NCI-H460 (cell line): ENCODE measurements at places on chromosomes 16 and 17. TPM values are rescaled to one million over a fixed set of nuclear protein-coding genes. Genes with fewer than 3 reads are reported as not detected.

DNA sequence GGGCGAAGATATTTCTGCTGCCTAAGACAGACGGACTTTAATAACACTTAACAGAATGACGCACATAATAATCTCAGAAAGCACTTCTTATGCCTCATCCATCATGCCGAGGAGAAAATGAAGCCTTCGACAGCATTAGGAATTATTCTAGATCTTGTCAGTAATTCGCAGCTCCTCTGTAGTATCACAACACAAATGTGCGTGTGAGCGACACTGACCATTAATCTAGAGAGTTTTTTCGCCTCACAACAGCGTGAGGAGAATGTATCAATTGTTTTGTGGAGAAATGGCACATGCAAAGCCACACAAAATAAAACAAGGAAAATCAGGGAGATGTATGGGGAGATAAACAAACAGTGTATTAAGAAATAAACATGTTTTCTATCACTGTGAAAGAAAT lies 410.2 kb upstream of the PSMD7 start:
- DNase-seq, result no peak

Gene CES3
- total RNA-seq, result 0.42 and 0.55 TPM in 2 replicates

DNA sequence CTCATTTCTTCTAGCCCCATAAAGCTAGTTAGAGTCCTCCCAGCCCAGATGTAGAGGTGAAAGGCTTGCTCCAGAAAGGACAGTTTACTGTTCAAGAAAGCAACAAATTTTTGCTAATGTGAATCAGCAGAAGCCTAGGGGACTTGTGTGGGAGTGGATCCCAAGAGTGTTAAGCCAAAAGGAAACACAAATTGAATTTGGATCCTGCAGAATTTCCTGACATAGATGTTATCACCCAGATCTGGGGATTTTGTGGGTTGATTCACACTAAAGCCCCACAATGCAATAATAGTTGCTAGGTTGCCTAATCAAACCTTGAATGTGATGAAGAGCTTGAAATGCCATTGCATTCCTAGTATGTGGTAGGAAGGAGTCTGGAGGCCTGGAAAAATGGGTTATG lies 135.2 kb upstream of the HS3ST3A1 start:
- no peak for DNase-seq

Gene CMIP
- total RNA-seq, result 4.9 and 6.3 TPM in 2 replicates

GRCh38 chr17:192666-193425 lies 11.4 kb upstream of the DOC2B start:
- no peak for DNase-seq

DNA sequence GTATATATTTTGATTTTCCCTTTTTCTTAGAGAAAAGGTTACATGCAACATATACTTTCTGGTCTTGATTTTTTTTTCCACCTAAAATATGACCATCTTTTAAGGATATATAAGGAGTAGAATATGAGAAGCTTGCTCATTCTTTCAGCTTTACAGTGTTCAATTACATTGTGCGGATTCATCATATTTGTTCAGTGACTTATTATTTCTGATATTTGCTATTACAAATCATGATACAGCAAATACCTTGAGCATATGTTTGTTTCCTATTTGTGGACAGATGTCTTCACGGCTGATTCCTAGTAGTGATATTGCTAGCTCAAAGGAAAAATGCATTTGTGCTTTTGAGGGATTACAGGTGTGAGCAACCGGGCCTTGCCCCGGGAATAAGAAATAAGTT lies 18.1 kb downstream of the KATNIP start:
- no peak for DNase-seq

Gene LDHD
- 2.4 and 2.6 TPM in 2 replicates for total RNA-seq

- no peak for DNase-seq
These were observed 396.8 kb downstream of the SOX9 start for GRCh38 chr17:72517413-72518158.

GRCh38 chr16:28089992-28090365 lies 26.5 kb upstream of the GSG1L start:
- DNase-seq, result no peak

GRCh38 chr17:29838961-29839360 lies 91.1 kb downstream of the SSH2 start:
- no peak for DNase-seq

GRCh38 chr17:60305141-60305540 lies 86.8 kb downstream of the USP32 start:
- DNase-seq, result no peak

GRCh38 chr17:17691468-17692263 lies 10.4 kb downstream of the RAI1 start:
- DNase-seq, result no peak

Gene CD300A
- total RNA-seq, result not detected in 2 replicates

Gene GP1BA
- not detected in 2 replicates for total RNA-seq

GRCh38 chr17:45397796-45398195 lies 34.9 kb downstream of the ARHGAP27 start:
- no peak for DNase-seq

DNA sequence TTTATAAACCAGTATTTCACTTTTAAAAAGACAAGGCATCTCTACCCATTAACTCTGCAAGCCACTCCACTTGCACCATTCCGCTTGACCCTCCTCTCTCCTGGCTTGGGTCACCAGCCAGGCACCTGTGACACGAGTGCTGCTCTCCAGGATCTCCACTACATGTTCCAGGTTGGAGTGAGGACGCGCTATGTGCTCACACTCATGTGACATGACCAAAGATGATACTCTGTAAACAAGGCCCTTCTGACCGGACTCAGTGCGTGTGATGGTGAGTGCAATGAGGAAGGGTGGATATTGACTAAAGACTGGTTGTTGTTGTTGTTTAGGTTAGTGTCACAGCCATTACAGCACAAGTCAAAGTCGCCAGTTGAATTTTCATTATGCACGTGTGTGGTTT lies 192.7 kb downstream of the MRTFB start:
- no peak for DNase-seq

GRCh38 chr17:14793237-14793636 lies 471.9 kb downstream of the PMP22 start:
- no peak for DNase-seq

DNA sequence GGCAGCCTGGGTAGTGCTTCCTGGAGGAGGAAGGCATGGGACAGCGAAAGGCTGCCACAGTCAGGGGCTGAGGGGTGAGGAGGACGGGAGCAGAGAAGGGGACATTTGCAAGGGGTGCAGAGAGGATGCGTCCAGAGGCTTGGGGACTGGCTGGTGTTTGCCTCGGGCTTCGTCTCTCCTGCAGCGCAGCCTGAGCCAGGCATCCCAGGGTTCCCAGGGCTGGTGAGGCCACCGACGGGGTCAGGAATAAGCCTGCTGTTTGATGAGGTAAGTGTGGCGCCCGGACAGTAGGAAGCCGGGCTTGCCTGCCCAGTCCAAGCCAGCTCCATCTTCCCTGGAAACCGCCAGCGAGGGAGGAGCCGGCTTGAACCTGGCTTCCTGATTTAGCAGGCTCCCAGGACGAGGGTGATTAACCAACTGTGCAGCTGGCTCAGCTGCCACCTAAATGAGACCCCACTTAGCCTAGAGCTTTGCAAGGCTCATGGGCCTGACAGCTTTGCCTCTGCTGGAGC lies 47.8 kb downstream of the PITPNM3 start:
- no peak for DNase-seq

Gene DUXB
- not detected in 2 replicates for total RNA-seq

Gene SLC16A13
- total RNA-seq, result 0.49 and 1.2 TPM in 2 replicates

DNA sequence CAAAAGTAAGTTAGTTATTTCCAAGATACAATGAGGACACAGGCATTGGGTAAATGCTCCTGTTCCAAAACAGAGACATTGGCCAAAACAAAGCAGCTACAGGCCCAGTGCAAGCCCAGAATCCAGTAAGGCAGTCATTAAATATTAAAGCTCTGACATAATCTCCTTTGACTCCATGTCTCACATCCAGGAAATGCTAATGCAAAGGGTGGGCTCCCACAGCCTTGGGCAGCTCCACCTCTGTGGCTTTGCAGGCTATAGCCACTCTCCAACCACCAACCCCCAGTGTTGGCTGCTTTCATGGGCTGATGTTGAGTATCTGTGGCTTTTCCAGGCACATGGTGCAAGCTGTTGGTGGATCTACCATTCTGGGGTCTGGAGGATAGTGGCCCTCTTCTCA lies 733.4 kb upstream of the SOX9 start:
- no peak for DNase-seq

DNA sequence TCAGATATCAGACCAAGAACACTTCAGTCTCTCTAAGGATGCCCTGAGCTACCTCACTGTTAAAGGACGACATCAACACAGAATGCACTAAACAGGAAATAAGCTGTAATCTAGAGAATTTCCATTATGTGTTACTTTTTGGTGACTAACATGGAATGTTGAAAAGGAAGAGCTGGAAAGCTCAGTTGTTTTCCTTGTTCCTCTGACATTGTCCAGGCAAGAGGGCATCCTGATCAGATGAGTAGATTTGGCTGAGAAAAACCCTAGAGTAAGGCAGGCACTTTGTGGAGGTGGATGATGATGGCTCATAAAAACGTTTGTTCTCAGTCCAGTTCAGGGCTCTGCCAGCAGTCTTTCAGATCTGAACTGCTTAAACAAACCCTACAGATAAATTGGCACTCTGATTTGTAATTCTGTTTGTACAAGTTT lies 34.0 kb downstream of the DGKE start:
- no peak for DNase-seq

GRCh38 chr17:74235040-74235581 lies 21.7 kb downstream of the TTYH2 start:
- no peak for DNase-seq

Gene RPL38
- 5,344 and 5,400 TPM in 2 replicates for total RNA-seq

Gene ZNF423
- total RNA-seq, result 0.06 TPM in 1 of 2 replicates, not detected in the other

GRCh38 chr16:72480911-72481310 lies 309.0 kb upstream of the PMFBP1 start:
- DNase-seq, result no peak

Gene GPR179
- total RNA-seq, result 0.03 and 0.05 TPM in 2 replicates

- DNase-seq, result no peak
These were observed 13.3 kb downstream of the UTS2R start for GRCh38 chr17:82384730-82385481.

DNA sequence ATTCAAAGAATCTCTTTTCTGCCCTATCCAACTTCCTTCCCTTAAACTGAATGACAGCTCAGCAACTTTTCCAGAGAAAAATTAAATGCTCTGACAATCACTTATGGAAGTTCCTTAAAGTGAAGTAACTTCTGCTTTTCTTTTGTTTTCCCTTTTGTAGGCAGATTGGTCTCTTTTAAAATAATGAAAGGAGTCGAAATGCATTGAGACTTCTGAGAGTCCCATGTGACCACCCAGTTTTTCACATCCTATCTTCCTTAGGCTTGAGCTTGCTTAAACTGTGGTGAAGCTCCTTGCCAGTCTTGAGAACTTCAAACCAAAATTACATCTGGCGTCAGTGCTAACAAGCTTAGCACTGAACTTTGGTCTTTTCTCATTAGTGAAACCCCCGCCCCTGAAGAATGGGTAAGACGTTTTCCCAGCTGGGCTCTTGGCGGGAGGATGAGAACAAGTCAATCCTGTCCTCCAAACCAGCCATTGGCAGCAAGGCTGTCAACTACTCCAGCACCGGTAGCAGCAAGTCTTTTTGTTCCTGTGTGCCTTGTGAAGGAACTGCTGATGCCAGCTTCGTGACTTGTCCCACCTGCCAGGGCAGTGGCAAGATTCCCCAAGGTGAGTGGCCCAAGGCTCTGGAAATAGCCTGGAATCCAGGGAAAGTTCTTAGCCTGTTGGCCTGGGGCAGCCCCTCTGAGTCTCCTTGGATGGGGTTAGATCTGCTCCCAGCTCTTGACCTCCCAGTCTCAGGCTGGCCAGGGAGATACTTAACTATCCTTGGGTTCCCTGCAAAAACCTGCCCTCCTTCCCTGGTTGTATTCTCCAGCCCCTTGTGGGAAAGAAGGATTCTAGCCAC lies 1.2 kb downstream of the TMEM106A start:
- no peak for DNase-seq

DNA sequence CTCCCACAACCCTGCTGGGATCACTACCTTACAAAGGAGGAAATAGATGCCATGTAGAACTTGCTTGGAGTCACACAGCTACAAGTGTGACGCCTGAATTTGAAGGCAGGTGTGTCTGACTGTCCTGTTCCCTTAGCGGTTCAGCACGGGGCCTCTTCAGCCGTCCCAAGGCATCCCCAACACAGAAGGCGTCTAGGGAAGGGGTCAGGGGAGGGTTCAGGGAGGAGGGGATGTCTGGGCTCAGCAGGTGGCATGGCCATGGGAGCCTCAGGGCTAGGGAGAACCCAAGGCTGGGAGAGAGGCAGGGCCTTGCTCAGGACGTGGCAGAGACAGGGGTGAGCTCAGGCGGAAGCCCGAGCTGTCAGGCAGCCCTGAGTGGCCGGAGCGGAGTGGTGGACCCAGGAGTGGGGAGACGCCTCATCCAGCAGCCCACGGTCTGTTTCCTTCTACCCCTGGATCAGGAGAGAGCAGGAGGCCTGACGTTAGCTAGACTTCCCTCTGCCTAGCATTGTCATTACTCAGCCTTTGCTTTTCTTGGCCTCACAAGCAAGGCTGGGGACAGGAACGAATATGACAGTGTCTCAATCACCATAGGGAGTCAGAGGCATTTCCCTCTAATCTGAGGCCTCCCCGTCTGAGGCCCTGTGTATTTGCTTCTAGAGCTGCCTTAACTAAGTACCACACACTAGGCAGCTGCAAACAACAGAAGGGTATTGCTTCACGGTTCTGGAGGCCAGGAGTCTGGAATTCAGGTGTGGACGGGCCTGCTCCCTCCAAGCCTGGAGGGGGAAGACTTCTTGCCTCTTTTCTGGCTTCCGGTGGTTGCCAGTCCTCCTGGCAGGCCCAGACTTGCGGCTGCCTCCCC lies 31.3 kb upstream of the ANKRD40CL start:
- no peak for DNase-seq

DNA sequence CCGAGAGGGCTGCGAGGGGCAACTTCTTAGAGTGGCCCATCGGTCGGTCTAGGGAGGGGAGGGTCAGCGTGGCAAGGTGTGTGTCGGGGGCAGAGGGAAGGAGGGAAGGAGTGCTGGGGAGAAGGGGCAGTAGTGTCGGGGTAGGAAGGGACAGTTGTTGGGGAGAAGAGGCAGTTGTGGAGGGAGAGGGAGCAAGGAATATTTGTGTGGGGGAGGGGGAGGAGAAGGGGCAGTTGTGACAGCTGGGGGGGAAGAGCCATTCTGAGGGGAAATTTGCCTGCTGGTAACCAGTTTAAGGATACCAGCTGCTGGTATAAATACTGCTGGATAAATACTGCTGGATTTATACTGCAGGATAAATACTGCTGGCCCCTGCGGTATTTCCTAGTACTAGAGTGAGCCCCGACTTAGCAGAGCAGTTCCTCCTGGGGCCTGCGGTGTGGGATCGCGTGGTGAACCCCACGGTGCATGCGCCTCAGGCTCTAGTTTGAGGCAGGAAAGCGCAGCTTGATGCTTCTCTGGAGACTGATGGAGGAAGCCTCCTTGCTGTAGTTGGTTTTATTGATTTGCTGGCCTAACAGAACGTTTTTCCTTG lies 309 bp downstream of the DNAH2 start:
- DNase-seq, result no peak

DNA sequence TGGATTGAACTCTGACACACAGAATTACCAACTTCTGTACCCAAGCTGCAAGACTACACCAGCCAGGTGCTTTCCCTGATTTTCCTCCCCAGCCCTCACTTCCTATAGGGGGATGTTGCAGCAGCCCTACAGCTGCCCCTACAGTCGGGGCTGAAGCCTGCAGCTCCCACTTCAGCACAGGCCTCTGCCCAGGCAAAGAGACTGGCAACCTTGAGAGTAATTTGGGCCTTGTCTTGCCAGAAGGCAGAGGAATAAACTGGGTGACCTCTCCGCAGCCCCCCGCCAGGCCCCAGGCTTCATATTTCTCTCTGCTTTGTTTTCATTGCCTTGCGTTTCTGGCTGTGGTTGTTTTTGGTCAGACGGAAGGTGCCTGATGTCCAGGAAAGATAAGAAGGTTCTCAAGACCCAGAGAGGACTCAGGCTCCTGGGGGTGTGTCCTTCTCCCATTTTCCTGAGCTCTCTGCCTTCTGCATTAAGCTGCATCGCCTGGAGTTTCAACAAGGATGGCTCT lies 32.0 kb downstream of the SLC6A4 start:
- DNase-seq, result no peak

- no peak for DNase-seq
These were observed 8.2 kb downstream of the POLR2C start for GRCh38 chr16:57470711-57471110.
